Amygdala (tissue), 56 donors: ENCODE measurements at places on chromosomes 13 and 19.

- no peak for DNase-seq
Measured at GRCh38 chr13:79679334-79679733, 198.4 kb downstream of the NDFIP2 start.

- DNase-seq = no peak
Measured at GRCh38 chr13:111661776-111662175, 341.3 kb downstream of the TEX29 start.

- no peak for DNase-seq
Measured at GRCh38 chr19:45061965-45062364, 14.3 kb downstream of the ZNF296 start.

DNA sequence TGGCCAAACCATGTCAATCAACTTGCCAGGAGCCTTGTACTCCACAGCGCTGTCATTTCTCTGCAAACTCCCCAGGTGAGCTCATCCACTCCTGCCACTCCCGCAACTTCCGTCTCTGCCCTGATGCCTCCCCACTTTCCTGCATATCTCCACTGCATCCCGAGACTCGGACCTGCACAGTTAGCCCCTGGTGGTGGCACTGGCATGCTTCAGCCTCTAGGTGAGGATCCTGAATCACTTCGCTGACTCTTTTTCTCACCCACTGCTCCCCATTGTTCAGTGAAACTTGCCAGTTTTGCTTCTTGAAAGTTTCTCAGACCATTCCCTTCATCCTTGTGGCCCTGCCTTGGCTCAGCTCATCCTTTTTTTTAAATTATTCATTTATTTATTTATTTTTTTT is 3.4 kb upstream of the CTU1 start:
- DNase-seq = no peak

DNA sequence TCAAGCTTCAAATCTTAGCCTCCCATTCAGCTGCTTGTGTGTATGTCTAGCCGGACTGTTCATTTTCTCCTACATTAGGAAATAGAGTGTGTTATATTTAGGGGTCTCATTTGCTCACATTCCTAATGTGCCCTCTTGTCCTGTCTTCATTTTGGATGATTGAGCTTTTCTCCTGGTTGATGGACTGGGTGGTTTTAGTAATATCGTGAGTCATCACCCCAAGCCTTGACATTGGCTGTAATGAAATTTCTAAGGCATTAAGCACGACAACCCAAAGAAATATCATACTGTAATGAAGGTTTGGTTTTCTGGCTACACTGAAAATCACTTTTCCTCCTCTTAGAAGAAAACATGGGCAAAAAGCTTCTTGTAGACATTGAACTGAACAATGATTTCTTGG is 110.7 kb upstream of the WASF3 start:
- DNase-seq = no peak

GRCh38 chr13:20428666-20429644 is 96.7 kb downstream of the CRYL1 start:
- DNase-seq = no peak

DNA sequence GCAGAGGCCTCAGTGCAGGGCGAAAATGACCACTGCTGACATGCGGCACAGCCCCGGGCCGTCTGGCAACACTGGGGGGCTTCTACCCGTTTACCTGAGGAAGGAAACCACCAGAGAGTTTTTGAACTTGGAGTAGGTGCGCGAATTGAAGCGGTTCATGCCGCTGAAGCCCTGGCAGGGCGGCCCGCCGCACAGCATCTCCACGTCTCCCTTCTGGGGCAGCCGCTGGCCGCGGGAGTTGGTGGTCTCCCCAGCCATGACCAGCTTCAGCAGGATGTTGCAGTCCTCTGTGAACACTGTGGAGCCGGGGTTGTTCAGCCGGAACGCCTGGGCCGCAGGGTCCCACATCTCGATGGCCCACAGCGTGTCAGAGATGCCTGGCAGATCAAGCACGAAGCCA is 20.3 kb upstream of the EIF3G start:
- no peak for DNase-seq

GRCh38 chr19:4722671-4723594 is 709 bp downstream of the DPP9 start:
- DNase-seq = peak; percentile 38

GRCh38 chr13:30111810-30112209 is 195.5 kb downstream of the KATNAL1 start:
- DNase-seq = no peak

- no peak for DNase-seq
Measured at GRCh38 chr13:45594764-45595163, 20.8 kb downstream of the ERICH6B start.

DNA sequence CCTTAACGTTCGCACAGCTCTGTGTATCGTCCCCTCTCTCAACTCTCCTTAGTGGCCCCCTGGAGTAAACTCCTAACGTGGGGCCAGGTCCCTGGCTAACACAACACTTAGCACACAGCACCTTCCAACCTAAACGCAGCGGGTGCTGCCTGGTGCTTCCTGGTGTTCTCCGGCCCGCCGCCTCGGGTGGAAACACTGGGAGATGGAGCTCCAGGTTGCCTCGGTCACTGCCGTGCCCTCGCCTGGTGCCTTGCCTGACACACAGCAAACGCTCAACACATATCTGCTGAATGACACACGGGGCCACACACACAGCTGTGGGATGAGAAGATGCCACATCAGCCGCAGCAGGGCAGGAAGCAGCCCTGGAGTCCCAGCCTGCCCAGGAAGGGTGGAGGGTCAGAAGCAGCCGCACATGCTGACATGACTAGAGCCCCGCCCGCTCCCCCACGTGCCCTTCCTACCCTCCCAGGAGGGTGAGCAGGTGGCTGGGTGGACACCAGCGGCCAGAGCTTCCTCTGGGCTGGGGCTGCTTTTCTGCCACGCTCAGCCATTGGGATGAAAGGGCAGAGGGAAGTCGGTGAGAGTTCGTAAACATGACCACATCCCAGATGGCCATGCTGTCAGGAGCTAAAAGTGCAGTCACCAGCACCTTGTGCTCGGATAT is 6.6 kb downstream of the PEPD start:
- DNase-seq = no peak

DNA sequence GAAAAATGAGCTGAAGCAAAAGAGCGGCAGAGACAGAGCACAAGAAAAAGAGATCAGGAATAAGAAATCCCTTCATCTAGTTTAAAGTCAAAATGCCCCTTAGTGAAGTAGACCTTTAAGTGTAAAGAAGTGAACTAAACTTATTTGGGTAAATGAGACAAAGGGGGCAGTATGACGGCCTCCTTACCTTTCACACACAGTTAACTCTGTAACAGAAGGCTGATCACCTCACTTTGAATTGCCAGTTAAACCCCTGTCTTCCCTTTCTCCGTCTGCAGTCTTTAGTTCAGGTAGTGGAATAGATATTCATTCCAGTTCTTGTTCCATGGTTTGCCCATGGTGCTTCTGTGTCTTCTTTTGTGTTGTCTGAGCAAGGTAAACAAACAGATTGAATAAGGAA is 1029.8 kb downstream of the DIAPH3 start:
- no peak for DNase-seq

DNA sequence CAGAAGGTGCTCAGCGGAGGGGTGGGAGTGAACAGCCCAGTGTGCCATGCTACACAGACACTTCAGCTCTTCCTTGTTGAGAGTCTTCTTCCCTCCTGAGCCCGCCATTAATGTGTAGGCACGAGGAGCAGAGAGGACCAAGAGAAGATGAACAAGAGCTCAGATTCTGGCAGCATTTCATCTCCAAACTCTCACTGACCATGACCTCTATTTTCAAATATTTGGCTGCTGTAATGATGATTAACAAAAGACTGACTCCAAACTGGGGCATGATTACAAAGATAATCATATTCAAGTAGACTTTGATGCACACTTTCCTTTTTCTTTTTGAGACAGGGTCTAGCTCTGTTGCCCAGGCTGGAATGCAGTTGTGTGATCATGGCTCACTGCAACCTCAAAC is 236.5 kb downstream of the DCLK1 start:
- no peak for DNase-seq

DNA sequence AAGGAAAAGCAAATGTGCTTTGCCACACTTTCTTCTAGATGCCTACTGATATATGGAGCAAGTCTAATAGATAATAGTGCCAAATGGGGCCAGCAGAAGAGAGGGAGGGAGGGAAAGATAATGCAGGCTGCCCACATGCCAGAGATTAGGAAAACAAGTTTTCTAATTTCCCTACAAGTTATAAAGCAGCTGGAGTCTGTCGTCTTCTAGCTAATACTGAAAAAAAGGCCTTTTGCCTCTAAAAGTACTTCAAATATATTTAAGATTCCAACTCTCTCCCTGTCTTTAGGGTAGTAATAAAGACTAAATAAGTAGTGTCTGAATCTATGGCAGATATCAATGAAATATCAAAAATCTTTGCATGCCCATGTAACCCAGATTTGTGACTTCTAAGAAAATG is 632.0 kb upstream of the MIR17HG start:
- no peak for DNase-seq

GRCh38 chr13:97432232-97432916 is 1.6 kb upstream of the RAP2A start:
- no peak for DNase-seq

DNA sequence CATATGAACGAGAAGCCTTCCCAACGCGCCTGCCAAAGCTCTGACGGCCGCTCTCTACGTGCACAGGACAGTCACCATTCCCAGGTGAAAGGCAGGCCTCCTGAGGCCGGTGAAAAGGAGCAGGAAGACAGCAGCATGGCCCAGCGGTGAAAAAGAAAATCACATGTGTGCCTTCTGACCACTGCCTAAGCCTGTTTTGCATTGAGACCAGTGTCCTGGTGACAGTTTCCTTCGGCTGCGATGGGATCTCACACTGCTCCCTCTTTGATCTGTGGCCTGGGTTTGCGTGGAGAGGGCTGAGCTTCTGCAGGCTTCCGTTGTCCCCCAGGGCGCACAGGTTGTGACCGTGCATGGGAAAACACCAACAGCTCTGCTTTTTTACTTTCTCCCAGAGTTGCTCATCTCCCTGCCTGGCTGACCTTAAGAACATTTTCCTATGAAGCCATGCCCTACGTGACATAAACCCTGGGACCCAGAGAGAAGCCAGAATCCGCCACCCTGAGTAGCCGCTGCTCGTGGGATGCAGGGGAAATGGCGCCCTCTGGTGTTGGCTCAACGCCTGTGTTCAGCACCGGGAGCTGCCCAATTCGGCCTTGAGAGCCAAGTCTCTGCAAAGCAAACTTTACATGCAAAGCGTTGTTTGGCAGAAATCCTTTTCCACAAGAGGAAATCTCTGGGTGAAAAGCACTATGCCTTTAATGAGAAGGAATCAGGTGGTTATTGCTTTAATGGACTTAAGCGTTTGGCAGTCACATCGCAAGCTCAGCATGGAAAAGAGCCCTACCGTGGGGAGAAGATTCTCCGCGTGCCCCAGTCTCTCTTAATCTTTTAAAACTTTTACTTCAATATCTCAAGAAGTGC is 112.2 kb upstream of the GPR12 start:
- DNase-seq = peak; percentile 31

- DNase-seq = no peak
Measured at GRCh38 chr13:55402870-55403269, 1737.8 kb upstream of the PRR20A start.

GRCh38 chr19:8150178-8150865 is 930 bp upstream of the FBN3 start:
- DNase-seq = no peak

- no peak for DNase-seq
Measured at GRCh38 chr19:37778613-37779126, 716 bp downstream of the ZNF573 start.

- no peak for DNase-seq
Measured at GRCh38 chr13:64369121-64369520, 2861.0 kb downstream of the PCDH9 start.
